ENCODE measurements at places on chromosomes 5 and 9.

DNA sequence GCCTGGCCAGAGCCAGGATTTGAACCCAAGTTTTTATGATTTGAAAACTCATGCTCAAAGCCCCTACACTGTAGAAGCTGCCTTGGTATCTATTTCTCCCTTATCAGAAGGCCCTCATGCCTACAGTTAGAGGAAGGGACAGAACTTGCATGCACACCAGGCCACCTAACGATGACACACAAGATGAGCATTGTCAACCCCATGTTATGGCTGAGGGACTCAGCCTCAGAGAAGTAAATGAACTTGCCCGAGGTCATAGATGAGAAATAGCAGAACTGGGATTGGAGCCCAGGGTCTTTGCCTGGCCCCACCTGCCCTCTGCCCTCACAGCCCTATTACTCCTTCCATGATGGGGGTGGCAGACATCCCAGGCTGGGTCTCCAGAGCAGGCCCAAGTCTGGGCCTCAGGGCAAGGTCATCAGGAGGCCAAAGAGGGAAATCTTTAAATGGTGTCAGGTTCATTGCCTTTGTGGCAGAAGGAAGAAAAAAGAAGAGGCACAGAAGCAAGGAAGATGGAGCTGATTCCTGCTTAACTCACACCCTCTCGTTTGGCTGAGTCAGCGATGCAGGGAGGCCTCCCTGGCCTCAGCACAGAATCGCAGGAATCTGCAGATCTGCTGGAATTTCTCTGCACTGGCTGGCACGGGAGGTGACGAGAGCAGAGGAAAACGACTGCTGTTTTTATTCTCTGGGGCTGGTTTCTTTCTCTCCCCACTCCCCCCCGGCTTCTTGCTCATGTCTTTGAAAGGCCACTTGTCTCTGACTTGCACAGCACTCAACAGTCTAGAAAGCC lies 20.6 kb upstream of the CRB2 start:
- DNase-seq: peak; percentile 83

- DNase-seq: no peak
Observed at GRCh38 chr5:133343196-133343595, 269.1 kb downstream of the FSTL4 start.

- no peak for DNase-seq
Observed at GRCh38 chr5:159943326-159943725, 27.0 kb downstream of the ADRA1B start.

DNA sequence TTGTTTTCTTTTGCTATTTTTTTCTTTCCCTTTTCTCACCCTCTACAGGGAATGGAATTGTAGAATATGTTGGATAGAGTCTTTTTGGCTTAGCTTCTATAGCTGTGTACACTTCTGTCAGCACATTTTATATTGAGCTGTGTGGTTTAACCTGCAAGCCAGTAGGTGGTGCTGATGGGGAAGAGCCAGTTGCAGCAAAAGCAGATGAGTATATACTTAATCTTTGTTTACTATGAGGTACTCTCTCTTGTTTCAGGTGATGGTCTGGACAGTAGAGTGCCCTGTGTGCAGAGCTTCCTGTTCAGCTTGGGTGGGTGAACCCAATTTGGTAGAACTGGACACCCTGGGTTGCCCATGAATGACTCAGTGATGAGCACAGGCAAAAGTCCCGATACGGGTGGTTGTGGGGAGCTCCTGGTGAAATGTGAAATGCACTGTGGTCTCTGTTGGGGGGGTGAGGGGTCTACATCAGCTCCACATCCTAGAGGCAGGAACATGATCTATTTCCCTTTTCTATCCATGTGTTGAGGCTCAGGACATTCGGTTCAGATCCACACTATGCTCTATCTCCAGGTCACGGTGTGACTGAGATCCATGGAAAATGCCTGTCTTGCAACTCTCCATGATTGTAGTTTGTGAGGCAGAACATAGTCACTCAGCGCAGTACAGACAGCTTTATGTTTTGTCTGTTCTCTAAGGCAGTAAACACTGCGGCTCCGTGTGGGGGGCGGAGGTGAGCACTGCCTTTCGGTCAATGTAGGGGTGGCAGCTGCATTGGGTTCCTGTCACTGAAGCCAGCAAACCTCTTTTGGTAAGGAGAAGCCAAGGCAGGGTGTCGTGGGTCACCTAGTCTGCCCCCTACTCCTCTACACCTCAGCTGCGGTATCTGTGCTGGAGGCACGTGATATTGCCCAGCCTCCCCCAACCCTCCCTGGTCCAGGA lies 353.2 kb downstream of the PRR16 start:
- DNase-seq: peak; percentile 16

GRCh38 chr9:130197386-130197785 lies 25.2 kb downstream of the NCS1 start:
- DNase-seq: no peak

GRCh38 chr5:83957188-83957587 lies 236.5 kb upstream of the HAPLN1 start:
- peak; percentile 31 for DNase-seq

- no peak for DNase-seq
Observed at GRCh38 chr5:82975396-82975795, 101.8 kb downstream of the TMEM167A start.

- DNase-seq: peak; percentile 56
Observed at GRCh38 chr5:173868096-173868880, 19.9 kb upstream of the CPEB4 start.

- DNase-seq: no peak
Observed at GRCh38 chr5:131789765-131790164, 7.1 kb downstream of the FNIP1 start.

DNA sequence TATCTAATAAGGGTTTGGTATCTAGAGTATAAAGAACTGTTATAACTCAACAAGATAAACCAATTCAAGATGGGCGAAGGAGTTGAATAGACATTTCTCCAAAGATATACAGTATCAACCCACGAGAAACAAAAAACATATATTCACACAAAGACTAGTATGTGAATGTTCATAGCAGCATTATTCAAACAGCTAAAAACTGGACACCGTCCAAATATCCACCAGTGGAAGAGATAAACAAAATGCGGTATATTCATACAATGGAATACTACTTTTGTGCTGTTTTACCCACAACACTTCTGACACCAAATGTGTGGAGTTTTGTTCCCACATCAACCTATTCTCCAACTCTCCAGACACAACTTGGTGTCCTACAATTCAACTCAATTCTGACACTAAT lies 33.1 kb downstream of the EGR1 start:
- DNase-seq: no peak

DNA sequence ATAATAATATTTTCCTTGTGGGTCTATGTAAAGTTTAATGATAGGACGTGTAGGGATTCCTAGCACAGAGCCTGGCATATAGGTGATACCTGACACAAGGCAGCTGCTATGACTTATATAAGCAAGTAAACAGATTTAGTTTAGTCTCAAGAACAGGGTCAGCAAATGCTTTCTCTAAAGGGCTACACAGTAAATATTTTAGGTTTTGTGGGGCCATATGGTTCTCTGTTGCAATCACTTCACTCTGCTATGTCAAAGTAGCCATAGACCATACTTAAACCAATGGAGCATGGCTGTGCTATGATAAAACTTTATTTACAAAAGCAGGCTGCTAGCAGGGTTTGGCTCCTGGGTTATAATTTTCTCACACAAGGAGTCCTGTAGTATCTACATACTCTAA lies 204.8 kb upstream of the KLF4 start:
- no peak for DNase-seq

GRCh38 chr9:90393365-90394152 lies 249.1 kb downstream of the DIRAS2 start:
- DNase-seq: peak; percentile 68

- DNase-seq: no peak
Observed at GRCh38 chr9:27432308-27432707, 91.8 kb upstream of the IFNK start.

DNA sequence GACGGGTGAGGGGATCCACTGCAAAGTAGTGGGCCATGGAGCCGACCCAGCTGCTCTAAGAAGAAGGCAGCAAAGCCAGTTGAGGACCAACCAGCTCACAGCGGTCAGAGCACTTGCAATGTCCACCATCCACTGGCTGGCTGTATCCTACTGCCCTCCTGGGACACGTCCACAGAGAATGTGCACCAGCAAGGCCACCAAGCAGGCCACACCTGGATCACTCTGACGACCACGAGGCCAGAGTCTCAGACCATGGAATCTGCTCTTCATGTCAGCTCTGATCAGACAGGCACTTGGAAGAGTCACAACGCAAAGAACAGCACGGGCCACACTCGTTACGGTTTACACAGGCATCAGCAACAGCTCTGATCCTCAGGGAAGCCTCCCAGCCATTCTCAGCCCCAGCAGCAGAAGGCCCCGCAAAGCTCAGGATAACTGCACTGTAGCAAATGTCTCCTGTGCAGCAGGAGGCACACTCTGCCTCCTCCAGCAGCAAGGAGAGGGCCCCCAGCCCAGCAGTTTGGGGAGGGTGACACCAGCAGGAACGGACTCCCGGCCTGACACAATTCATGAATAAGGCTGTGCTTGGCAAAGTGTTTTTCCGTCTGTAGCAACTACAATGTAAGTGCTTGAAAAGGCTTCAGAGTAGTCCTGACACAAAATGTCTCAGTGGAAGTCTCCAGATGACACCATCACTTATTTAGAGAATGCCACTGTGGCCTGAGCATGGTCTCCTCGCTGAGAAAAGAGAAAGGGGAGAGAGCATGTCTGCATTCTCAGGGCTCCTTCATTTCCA lies 15.7 kb downstream of the SEMA4D start:
- DNase-seq: no peak

- DNase-seq: no peak
Observed at GRCh38 chr9:131706608-131706970, 33.3 kb downstream of the RAPGEF1 start.

- no peak for DNase-seq
Observed at GRCh38 chr9:17622749-17623148, 43.9 kb downstream of the SH3GL2 start.

DNA sequence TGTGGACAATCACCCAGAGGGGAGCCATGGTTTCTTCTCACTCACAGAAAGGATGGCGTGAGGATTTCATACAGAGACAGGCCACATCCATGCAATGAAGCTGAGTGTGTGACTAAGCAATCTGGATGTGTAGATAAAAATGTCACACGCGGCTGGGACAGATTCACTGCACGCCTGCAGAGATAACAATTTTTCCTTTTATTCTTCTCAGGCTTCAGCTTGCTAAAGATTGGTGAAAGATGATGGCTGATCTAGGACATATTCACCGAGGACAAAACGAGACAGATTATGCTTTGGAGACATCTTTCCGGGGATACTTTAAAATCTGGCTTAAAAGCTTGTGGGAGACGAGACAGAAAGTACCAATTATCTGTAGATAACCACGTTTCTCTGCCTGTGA lies 313.9 kb upstream of the TRPC7 start:
- no peak for DNase-seq

DNA sequence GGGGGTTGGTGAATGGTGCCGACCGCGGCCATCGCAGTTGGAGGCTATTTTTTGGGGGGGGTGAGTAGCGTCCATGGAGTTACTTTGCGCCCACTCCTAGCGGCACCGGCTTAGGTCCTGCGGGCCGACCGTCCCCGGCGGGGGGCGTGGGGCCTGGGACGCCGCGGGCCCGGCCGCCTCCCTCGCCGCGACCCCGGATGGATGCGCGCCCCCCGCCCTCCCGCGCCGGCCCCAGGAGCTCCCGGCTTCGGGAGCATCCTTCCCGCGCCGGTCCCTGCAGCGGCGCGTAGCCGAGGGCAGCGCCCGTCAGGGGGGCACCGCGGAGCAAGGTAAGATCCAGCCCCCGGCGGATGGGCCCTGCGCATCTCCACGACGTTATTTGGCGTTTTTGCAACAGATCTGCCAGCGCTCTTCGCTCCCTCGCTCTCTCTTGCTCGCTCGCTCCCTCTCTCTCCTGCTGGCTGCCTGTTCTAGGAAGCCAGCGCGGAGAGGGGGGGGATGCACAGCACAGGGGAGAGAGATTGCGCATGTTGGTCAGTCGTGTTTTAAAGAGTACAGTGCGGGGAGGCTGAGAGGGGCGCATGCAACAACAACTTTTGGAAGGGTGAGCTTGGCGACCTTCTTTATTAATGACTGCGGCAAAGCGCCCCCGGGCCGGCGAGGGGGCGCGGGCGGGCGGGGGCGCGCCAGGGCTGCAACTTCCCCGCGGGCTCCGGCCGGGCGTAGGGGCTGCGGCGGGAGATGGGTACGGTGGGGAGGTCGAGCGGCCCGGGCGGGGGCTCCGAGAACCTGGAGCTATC lies 413 bp downstream of the JADE2 start:
- DNase-seq: peak; percentile 81

DNA sequence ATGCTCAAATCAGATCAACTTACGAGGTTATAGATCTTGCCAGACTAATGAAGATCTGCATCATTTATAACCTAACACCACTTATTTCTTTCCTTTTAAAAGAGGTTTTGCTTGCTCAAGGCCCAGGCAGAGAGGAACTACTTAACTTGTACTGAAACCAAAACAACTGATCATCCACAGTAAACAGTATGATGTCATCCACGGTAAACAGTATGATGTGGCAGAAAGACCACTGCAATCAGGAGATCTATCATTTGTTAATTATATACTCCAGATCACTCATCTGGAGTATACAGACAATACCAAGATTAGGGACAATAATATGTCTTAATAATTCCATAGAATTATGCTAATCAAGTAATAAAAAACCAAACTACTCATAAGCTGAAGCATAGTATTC lies 116.8 kb downstream of the ADAMTS6 start:
- no peak for DNase-seq

DNA sequence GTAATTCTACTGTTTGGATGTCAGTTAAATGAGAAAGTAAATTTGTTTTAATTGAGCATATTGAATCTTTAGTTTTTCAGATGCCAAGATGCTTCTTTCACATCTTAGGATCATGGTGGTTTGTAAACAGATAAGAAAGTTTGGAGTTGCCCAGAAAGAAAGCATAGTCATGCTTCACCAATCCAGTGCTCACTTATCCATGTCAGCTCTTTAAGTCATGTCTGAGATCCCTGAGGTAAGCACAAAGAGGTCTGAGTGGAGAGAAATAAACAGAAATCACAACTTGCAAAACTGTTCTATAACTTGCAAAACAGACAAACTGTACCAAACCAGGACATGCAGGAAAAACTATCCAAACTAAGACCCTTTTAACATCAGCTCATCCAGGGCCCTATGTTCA lies 87.7 kb downstream of the OSTF1 start:
- DNase-seq: no peak

DNA sequence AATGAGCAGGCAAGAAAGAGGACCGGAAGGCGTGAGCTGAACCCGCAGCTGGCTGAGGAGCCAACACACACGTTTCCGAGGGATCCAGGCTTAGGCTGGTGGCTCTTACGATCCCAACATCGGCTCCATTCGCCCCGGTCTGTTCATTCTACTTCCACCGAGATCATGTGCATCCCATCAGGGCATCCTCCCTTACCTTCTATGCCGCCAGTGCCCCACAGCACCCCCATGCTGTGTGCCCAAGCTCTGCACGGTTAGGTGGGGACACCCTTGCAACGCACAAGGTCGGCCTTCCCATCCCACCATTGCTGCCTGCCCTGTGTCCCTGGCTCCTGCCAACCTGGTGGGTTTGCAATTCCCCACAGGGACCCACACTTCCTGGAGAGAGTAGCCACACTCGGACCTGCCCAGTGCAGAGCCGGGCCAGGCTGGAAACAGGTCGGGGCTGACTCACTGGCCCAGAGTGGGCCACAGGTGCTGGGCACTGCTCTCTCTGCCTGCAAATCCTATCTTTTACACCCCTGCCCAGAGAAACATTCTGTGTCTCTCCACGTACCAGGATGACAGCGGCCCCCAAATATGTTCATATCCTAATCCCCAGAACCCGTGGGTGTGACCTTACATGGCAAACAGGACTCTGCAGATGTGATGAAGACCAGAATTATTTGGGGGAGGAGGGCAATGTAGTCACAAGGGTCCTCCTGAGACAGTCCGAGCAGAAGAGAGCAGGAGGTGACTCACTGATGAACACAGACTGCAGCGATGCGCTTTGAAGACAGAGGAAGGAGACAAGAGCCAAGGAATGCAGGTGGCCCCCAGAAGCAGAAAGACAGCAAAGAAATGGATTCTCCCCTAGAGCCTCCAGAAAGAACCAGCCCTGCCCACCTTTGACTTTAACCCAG lies 182.2 kb downstream of the AUH start:
- peak; percentile 94 for DNase-seq
